ENCODE measurements at places on chromosomes 6 and 20.

GRCh38 chr6:70717038-70717801 is 49.5 kb downstream of the SMAP1 start:
- no peak for DNase-seq

DNA sequence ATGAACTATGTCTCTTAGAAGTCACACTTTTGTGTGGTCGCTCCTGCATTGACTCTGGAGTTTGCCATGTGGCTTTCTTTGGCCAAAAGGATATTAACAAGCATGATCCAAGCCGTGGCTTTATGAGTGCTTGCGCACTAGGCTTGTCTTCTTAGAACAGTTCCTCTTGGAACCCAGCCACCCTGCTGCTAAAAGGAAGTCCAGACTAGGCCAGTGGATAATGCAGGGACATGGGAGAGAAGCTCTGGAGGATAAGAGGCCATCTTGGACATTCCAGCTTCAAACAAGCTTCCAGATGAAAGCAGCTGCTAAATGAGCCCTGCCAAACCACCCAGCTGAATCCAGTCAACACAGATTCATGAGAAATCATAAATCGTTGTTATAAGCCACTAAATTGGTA is 346.4 kb downstream of the CDC5L start:
- no peak for DNase-seq

- no peak for DNase-seq
These were observed 3.8 kb downstream of the C20orf173 start for GRCh38 chr20:35525639-35526038.

DNA sequence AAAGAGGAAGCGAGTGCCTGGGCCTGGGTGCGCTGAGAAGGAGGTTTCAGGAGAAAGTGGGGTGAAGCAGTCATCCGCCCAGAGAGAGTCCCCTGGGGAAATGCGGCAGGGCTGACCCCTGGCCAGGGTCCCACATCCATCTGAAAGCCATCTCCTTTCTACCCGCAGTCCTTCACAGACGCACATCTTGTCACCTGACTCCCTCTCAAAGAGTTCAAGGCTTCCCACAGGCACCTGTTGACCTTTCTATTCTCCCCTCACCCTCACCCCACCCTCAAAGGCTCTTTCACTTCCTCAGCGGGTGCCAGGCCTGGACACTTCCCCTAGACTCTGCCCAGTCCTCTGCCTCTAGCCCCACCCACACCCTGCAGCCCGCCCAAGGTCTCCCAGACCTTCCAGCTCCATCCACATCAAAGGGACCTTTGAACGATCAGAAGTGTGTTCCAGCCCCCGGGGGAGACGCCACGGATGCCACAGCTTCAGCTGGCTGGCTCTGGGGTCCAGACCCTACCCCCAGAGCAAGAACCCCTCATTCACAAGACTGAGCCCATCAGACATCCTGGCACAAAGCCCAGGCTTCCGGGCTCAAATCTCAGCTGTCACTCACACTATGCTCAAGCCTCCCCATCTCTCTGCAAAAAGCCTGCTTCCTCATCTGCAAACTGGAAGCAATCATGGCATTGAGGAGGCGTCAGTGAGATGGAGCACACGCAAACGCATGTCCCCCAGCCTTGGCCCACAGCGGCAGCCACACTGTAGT is 2.1 kb downstream of the CTSZ start:
- no peak for DNase-seq

- no peak for DNase-seq
These were observed at the start of gene STMND1 for GRCh38 chr6:17101422-17102257. Gene STMND1 (plus strand): TSS chr6:17102050. CDS start chr6:17102258, 208 bp downstream.

- no peak for DNase-seq
These were observed 273.9 kb downstream of the CDC5L start for GRCh38 chr6:44661221-44662008.

DNA sequence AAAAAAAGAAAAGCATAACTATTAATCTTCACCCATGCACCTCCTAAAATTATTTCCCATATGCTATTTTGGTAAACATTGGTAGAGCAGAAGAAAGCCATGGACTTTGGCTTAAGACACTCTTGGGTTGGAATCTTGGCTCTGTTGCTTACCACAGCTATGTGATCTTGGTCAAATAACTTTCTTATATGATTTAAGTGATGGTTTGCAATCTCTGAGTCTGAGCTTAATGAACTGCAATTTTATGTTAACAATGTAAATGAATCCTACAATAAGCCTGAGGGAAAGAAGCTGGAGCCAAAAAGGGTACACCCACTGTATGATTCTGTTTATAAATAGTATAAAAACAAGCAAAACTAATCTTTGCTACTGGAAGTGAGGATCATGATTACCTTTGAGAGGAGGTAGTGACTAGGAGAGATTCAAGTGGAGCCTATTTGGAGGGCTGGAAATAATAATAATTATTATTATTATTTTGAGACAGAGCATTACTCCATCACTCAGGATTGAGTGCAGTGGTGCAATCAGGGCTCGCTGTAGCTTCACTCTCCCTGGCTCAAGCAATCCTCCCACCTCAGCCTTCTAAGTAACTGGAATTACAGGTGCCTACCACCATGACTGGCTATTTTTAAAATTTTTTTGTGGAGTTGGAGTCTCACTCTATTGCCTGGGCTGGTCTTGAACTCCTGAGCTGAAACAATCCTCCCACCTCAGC is 34.5 kb downstream of the ABRACL start:
- DNase-seq = no peak

- no peak for DNase-seq
These were observed 73.5 kb downstream of the ZFP64 start for GRCh38 chr20:52118016-52118623.

GRCh38 chr6:118649918-118650581 is 1.3 kb downstream of the CEP85L start:
- no peak for DNase-seq

DNA sequence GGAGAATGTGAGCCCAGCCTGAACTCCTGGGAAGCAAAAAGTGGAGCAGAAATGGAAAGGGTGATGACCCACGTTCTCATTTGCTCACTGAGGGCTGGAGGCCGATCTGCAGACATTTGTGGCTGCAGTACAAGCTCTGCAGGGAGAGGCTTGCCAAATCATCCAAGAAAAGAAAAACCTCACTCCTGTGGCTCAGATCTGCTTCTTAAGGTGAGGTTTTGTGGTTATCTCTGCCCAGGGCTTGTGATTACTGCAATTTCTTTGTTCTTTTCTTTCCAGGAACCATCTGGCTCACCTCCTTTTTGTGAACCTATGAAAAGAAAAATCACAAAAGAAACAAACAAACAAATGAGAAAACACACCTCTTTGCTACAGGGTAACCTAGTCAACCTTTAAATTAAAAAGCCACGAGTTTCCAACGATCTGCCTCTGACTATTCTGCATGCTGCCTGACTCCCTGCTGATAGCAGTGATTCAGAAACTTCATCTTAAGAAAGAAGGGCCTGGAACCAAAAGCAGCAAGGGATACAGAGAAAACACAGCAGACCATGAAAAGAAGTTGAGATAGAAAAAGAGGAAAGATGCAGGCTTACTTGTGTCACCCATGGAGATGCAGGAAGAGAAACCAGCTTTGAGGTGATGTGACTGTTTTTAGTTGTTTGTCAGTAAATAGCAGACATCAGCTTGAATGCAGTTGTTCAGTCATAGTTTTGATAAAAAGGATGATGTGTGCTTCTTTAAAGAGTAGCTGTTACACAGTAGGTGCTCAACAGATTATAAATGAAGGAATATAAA is 165.1 kb downstream of the LMBRD1 start:
- no peak for DNase-seq

GRCh38 chr6:72825315-72825911 is 203.5 kb downstream of the KCNQ5 start:
- DNase-seq = no peak

Data from activated T-helper 1 cell treated with anti-CD3 and anti-CD28 coated beads, Interleukin-2, amount 50 U/mL, for 16 hours (primary cell).